ENCODE measurements at places on chromosomes 5 and 9. TPM values are rescaled to one million over a fixed set of nuclear protein-coding genes. Genes with fewer than 3 reads are reported as not detected.

DNA sequence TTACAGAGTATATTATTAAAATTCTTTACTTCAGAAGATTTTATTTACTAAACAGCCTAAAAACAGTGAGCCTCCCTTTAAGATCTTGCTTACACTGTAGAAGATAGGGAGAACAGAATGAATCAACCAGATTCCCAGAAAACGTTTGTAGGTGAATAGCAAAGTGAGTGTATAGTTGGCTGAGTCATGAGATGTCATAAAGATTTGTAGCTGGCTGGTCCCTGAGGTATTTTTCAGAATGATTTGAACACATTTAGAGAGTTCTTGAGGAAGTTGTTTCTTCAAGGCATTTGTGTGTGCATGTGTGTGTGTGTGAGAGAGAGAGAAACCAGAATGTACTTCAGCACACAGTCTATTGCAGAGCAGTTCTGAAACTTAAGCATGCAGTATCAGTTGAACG lies 159.4 kb upstream of the PRR16 start:
- no peak for DNase-seq

- no peak for DNase-seq
Measured at GRCh38 chr5:79699763-79700400, 10.2 kb downstream of the CMYA5 start.

DNA sequence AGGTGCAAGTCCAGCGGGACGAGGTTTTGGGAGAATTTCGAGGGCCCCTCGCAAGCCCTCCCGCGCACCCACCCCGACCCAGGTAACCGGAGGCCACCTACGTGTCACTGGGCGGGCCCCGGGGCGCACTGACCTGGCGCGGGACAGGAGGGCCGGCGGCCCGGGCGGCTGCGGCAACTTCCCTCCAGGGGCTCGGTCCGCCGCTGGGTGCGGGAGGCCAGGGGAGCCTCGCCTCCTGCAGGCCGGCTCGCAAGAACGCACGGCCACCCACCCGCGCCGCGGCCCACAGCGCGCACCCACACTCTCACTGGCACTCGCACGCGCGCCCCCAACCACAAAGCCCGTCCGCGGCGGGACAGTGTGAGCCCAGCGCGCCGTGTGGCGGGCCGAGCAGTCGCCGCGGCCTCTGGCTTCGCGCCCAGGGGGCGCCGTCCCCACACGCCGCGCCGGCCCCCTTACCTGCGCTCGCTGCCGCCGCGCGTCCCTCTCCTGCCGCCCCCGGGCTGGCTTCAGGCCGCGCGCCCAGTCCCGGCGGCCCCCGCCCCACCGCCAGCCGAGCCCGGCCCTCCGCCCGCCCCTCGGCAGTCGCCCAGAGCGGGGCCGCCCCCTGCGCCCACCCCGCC lies 451 bp downstream of the LPAR1 start:
- DNase-seq = no peak

The ANGPTL2 gene
- total RNA-seq = 17.8 TPM

GRCh38 chr5:173962436-173962972 lies 26.5 kb upstream of the C5orf47 start:
- DNase-seq = no peak

DNA sequence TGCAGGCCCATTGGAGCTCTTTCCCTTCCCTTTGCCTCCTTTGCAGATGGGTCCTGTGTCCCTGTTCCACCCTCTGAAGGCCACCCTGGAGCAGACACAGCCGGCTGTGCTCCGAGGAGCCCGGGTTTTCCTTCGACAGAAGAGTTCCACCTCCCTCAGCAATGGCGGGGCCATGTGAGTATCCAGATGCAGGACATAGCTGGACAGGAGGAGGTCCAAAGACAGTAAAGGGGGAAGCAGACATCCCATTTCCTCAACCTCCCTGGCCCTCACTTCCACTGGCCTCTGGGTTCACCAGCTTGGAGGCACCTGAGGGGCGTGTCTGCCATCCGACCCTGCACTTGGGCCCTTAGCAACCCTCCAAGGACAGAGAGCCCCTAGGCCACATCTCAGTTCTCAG lies 237.9 kb downstream of the CACNA1B start:
- DNase-seq = no peak

Data from pulmonary artery endothelial cell (primary cell).